ENCODE measurements at places on chromosomes 16 and 17.

DNA sequence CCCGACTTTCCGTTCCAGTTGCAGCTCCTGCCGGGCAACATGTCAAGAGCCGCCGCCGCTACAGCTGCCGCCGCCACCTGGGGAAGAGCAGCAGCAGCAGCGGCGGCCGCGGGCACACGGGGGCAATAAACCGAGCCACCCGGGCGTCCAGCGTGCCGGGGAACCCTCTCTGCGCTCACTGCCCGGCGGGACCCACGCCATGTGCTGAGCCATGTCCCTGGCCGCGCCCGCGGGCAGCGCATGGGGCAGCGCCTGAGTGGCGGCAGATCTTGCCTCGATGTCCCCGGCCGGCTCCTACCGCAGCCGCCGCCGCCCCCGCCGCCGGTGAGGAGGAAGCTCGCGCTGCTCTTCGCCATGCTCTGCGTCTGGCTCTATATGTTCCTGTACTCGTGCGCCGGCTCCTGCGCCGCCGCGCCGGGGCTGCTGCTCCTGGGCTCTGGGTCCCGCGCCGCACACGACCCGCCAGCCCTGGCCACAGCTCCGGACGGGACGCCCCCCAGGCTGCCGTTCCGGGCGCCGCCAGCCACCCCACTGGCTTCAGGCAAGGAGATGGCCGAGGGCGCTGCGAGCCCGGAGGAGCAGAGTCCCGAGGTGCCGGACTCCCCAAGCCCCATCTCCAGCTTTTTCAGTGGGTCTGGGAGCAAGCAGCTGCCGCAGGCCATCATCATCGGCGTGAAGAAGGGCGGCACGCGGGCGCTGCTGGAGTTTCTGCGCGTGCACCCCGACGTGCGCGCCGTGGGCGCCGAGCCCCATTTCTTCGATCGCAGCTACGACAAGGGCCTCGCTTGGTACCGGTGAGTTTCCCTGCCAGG lies 604 bp downstream of the HS3ST3B1 start:
- DNase-seq = no peak

- no peak for DNase-seq
These were observed 17.2 kb upstream of the ADGRG1 start for GRCh38 chr16:57611181-57611580.

- no peak for DNase-seq
These were observed 787.4 kb downstream of the KCNJ2 start for GRCh38 chr17:70956726-70957125.

DNA sequence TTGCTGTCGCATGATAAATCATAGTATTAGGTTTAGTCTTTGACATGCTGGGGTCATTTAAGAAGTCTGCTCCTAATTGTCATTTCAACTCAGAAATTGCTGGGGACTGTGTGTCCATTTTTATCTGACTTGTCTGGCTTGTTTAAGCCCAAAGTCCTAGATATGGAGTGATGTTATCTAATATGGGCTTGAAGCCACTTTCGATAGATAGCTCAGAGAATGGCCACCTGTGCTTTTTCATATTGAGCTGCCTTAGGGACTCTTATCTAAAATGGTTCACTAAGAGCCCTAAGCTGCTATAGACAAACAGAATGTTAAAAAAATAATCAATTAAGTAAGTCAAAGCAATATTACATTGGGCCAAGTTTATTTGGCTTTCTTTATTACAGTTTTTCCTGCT lies 81.6 kb upstream of the CNTNAP4 start:
- no peak for DNase-seq
